WTC11 (cell line): ENCODE measurements at places on chromosomes 7 and 10. TPM values are rescaled to one million over a fixed set of nuclear protein-coding genes. Genes with fewer than 3 reads are reported as not detected.

DNA sequence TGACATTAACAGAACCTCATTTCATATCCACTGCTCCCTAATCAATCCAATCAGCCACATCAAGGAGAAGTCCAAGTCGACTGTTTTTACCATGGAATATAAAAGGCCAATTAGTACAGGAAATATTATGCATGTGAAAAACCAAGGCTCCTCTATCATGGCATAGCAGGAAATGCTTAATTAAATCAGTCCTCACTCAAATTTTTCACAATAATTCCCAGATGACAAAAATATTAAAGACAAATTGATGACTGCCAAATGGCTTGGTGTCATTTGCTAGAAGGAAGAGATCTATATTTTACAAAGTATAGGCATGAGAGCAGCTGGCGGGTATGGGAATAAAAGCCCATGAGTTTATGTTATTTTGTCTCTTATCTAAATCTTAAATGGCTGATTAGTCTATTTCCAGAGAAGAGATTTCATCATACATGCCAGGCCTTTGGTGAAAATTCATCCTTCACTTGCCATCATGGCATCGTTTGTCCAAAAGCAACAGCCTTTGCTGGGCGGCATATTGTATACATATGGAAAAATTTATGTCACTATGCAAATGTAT is 219.6 kb downstream of the DGKB start:
- no peaks in the 10 kb centered on the region for H3K27me3 ChIP-seq
- peaks cover 11% of the 10 kb centered on the region for H3K4me1 ChIP-seq
- no peak for DNase-seq
- H3K4me3 ChIP-seq: no peak overlapping the region
- no peak overlapping the region for H3K27ac ChIP-seq

The RBP3 gene
- not detected in 3 replicates for total RNA-seq

The ZNF467 gene
- total RNA-seq: 0.70 to 1.2 TPM (median 0.73 TPM) in 3 replicates

GRCh38 chr10:86004337-86004736 is 362.3 kb downstream of the GRID1 start:
- H3K27ac ChIP-seq: no peak overlapping the region
- H3K4me3 ChIP-seq: no peak overlapping the region
- DNase-seq: no peak
- no peaks in the 10 kb centered on the region for H3K4me1 ChIP-seq

- H3K36me3 ChIP-seq: peaks cover 6% of the 10 kb centered on the region
- H3K4me1 ChIP-seq: peaks cover 23% of the 10 kb centered on the region
- no peaks in the 10 kb centered on the region for H3K27me3 ChIP-seq
- peak overlapping the region; percentile 100 for H3K27ac ChIP-seq
Measured at GRCh38 chr7:7181519-7182155, 707 bp upstream of the C1GALT1 start.

GRCh38 chr10:72315054-72315453 is 39.7 kb downstream of the DNAJB12 start:
- DNase-seq: no peak
- H3K27ac ChIP-seq: peak overlapping the region; percentile 72; the same call in 1 of the 2 replicates
- H3K4me3 ChIP-seq: no peak overlapping the region
- no peaks in the 10 kb centered on the region; the same call in 1 of the 2 replicates for H3K27me3 ChIP-seq
- peaks cover 44% of the 10 kb centered on the region for H3K4me1 ChIP-seq

DNA sequence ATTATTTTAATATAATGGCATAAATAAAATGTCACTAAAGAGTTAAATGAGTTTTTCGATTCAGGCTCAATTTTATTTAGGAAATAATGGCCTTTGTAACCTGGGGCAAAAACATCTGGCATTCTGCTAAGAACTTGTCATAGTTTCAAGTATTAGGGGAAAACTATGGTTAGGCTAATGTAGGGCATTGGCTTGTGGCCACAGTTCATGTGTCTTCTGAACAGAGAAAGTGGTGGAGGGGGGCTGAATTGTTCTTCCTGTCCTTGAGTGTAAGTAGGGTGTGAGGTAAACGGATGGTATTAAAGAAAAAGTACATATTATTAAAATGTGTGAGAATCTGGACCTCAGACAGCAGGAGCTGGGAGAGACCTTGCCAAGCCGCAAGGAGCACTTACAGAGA is 69.1 kb upstream of the KLF14 start:
- H3K4me1 ChIP-seq: no peaks in the 10 kb centered on the region
- DNase-seq: no peak
- H3K4me3 ChIP-seq: no peak overlapping the region
- no peak overlapping the region for H3K27ac ChIP-seq
- H3K27me3 ChIP-seq: no peaks in the 10 kb centered on the region; the same call in 1 of the 2 replicates

- no peaks in the 10 kb centered on the region; the same call in 1 of the 2 replicates for H3K27me3 ChIP-seq
- no peak overlapping the region for H3K27ac ChIP-seq
- H3K36me3 ChIP-seq: no peaks in the 10 kb centered on the region
- H3K4me1 ChIP-seq: peaks cover 62% of the 10 kb centered on the region
- H3K4me3 ChIP-seq: no peak overlapping the region
Measured at GRCh38 chr10:95312257-95312656, 21.5 kb upstream of the PDLIM1 start.

- DNase-seq: no peak
- no peak overlapping the region for H3K4me3 ChIP-seq
- H3K36me3 ChIP-seq: peaks cover 64% of the 10 kb centered on the region
- no peak overlapping the region for H3K27ac ChIP-seq
Measured at GRCh38 chr10:131555406-131555805, 243.9 kb upstream of the TCERG1L start.

DNA sequence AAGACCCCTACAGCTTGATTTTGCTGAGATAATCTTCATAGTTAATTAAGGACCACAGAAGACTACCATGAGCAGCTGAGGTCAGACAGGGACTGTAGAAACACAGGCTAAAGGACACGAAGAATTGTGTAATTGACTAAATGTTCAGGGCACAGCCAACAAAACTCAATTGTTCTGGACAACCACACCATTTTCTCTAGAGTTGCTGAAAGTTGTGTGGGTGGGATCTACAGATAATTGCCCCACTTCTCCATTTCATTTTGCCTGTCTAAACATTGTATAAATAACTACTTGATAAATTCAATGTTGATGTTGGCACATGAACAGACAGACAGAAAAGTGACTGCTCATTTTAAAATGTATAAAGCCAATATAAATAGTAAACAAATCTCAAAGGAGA is 39.0 kb upstream of the SLC16A12 start:
- H3K4me3 ChIP-seq: no peak overlapping the region
- H3K36me3 ChIP-seq: no peaks in the 10 kb centered on the region
- no peaks in the 10 kb centered on the region for H3K27me3 ChIP-seq
- DNase-seq: no peak

DNA sequence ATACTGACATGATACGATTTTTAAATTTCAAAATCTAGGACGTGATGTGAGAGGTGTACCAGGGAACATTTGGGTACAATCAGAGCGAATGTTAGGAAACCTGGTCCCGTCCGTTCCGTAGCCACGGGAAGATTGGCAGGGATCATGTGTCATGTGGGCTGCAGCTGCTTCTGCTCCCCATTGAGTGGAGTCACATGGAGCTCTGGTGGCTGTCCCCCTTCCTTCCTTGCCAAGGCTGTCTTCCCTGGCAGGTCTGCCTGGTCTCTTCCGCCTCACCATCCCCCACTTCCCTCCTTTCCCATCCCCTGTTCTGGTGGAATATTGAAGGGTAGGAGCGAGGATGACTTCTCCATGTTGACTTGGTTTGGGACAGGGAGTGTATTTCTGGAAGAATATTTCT is 33.8 kb upstream of the FAM180A start:
- H3K36me3 ChIP-seq: peaks cover 10% of the 10 kb centered on the region
- DNase-seq: no peak
- no peak overlapping the region for H3K27ac ChIP-seq
- H3K4me1 ChIP-seq: no peaks in the 10 kb centered on the region
- no peak overlapping the region for H3K4me3 ChIP-seq

DNA sequence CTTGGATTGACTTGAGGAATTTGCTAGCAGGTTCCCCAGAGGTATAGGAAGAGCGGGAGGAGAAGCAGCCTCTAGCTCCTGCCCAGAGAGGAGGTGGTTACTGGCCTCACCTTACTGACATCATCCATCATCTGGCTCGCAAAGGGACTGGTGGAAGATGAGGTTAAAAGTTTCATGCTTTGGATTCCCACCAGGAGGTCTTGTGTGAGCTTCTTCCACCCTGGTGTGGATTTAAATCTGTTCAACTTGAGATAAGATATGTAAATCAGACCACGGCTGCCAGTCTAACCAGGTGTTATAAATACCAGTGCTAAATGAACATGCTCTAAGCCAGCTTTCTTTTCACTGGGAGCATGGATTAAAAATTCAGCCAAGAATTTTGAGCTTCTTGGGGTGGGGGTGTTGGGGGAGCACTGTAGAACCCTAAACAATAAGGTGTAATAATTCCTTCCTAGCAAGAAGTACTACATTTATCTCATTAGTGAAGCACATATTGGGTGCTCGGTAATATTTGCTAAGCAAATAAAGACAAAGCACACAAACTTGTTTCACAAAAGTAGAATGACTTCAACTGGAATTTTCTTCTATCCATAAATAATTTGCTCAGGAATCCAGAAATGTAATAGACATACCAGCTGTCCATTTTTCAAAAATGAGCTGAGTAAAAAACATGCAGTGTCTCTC is 7.8 kb downstream of the PROSER2 start:
- no peaks in the 10 kb centered on the region for H3K27me3 ChIP-seq
- H3K27ac ChIP-seq: 0 out of 2 replicates have a peak overlapping the region, but pooled peaks have one; percentile 33
- no peak for DNase-seq
- no peak overlapping the region for H3K4me3 ChIP-seq
- peaks cover 27% of the 10 kb centered on the region for H3K4me1 ChIP-seq

The CCDC186 gene
- total RNA-seq: 23.3 to 32.7 TPM (median 24.5 TPM) in 3 replicates

The TFEC gene
- 0.07 to 0.17 TPM in 2 of 3 replicates, not detected in the other for total RNA-seq

- H3K27me3 ChIP-seq: no peaks in the 10 kb centered on the region
- H3K36me3 ChIP-seq: no peaks in the 10 kb centered on the region
- H3K4me3 ChIP-seq: no peak overlapping the region
- no peak for DNase-seq
- H3K4me1 ChIP-seq: peaks cover 5% of the 10 kb centered on the region; the same call in 1 of the 2 replicates
Measured at GRCh38 chr10:128026615-128027300, 99.5 kb downstream of the MKI67 start.

GRCh38 chr7:106057962-106058927 is 53.9 kb downstream of the SYPL1 start:
- H3K27ac ChIP-seq: no peak overlapping the region
- H3K4me3 ChIP-seq: no peak overlapping the region
- H3K4me1 ChIP-seq: peaks cover 30% of the 10 kb centered on the region
- no peak for DNase-seq
- peaks cover 3% of the 10 kb centered on the region; the same call in 1 of the 2 replicates for H3K27me3 ChIP-seq

GRCh38 chr7:44569959-44570358 is 3.7 kb downstream of the DDX56 start:
- H3K27me3 ChIP-seq: no peaks in the 10 kb centered on the region
- H3K4me3 ChIP-seq: no peak overlapping the region
- no peak for DNase-seq
- H3K27ac ChIP-seq: no peak overlapping the region
- H3K36me3 ChIP-seq: peaks cover 72% of the 10 kb centered on the region
- peaks cover 20% of the 10 kb centered on the region for H3K4me1 ChIP-seq

DNA sequence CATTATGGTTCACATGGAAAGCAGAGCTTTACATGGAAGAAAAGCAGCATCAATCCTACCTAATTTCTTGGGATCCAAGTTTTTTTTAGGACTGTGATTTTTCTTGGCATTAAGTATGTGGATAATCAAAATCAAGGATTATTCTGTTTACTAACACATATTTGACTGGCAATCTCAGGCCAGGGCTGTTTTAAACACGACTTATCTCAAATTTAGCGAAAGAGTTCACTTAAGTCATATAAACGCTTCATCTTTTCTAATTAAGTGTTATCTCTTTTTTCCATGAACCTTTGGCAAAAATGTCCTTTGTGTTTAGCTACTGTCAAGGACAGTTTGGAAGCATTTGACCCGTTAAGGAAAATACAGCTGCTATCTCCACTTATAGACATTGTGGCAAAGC is 92.0 kb downstream of the GNAI1 start:
- no peaks in the 10 kb centered on the region for H3K36me3 ChIP-seq
- H3K4me3 ChIP-seq: no peak overlapping the region
- no peak for DNase-seq
- H3K27me3 ChIP-seq: no peaks in the 10 kb centered on the region
- peaks cover 45% of the 10 kb centered on the region for H3K4me1 ChIP-seq
- no peak overlapping the region for H3K27ac ChIP-seq

DNA sequence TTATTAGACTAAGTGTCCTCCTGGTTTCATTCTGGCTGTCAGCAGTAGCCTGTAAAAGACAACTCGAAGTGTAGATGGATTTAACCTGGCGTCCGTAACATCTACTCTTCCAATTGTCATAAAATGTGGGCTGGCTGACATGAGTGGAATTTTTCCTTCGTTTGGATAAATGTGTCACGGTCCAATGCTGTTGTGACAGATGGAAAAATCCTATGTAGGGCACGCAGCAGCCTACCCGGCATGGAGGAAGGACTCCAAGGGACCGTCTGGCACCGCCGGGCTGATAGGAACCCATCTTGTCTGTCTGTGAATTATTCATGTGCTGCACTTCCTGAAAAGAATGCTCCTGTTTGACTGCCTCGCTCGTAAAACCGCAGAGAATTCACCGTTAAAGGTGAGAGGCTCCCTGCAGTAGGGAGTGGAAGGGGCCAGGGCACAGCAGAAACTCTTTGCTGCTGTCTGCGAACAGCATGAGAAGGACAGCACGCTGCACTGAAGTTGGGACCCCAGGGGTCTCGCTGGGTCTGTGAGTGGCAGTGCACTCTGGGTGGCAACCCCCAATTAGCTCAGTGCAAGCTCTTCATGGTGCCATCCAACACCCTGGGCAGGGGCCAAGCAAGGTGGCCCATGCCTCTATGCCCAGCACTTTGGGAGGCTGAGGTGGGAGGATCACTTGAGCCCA is 1.6 kb upstream of the ORAI2 start:
- H3K36me3 ChIP-seq: peaks cover 4% of the 10 kb centered on the region; the same call in 1 of the 2 replicates
- peak overlapping the region; percentile 75 for H3K4me3 ChIP-seq
- H3K4me1 ChIP-seq: peaks cover 29% of the 10 kb centered on the region
- peak overlapping the region; percentile 70; the same call in 1 of the 2 replicates for H3K27ac ChIP-seq

DNA sequence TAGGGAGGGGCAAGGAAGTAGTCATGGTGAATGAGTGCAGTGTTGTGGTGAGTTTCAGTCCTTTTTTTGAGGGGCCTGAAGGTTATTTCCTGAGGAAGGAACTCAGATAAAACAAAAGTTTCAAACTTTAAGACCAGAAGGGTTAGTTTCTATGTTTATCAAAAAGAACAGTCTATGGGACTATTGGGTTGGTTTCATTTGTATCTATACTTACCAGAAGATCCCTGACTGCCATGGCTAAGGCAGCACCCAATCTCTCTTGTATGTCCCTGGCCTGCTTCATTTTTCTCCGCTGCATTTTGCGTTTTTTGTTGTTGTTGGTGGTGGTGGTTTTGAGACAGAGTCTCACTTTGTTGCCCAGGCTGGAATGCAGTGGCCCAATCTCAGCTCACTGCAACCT is 19.3 kb upstream of the GAD2 start:
- no peak overlapping the region for H3K27ac ChIP-seq
- no peaks in the 10 kb centered on the region for H3K27me3 ChIP-seq
- H3K4me1 ChIP-seq: peaks cover 27% of the 10 kb centered on the region
- no peak for DNase-seq
